ENCODE measurements at places on chromosomes 2 and 18.

DNA sequence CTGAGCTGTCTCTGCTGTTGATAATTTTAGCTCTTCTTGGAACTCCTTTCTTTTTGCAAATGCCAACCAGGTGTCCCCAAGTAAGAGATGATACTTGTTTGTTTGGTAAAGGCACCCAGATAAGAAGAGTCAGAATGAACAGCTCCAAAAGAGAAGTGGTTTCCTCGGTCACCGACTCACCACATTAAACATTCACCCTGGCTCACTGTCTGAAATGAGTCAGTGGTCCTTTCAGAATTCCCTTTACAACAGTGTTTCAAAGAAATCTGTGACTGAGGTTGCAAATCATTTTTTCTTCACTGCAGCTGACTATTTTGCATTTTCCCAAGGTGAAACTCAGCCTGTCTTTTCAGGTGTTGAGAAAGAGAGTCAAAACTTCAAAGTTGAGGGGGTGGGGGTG is 16.2 kb upstream of the CXCR4 start:
- no peak for DNase-seq

- DNase-seq = no peak
Measured at GRCh38 chr2:205543937-205544702, 138.2 kb upstream of the NRP2 start.

GRCh38 chr2:187429989-187430388 is 18.1 kb downstream of the CALCRL start:
- peak; percentile 81 for DNase-seq

GRCh38 chr2:3487028-3487425 is 32.3 kb downstream of the ADI1 start:
- DNase-seq = no peak

- DNase-seq = no peak
Measured at GRCh38 chr2:30741576-30741975, 65.7 kb downstream of the CAPN13 start.

DNA sequence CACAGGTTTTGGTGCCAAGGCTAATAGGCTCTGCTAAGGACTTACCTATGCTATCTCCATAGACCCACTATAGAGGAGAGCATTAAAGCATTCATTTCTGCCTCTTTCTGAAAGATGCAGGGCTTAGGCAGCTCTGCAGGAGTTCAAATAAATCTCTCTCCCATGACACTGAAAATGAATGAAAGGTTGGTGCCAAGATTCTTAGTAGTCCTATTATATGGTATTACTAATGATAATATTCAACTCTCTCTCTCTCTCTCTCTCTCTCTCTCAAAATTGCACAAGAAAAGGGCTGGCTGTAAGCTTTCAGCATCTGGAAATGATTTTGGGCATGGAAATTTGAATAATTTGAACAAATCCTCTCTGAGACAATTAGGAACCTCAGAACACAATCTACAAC is 433.7 kb downstream of the MBD2 start:
- DNase-seq = no peak

DNA sequence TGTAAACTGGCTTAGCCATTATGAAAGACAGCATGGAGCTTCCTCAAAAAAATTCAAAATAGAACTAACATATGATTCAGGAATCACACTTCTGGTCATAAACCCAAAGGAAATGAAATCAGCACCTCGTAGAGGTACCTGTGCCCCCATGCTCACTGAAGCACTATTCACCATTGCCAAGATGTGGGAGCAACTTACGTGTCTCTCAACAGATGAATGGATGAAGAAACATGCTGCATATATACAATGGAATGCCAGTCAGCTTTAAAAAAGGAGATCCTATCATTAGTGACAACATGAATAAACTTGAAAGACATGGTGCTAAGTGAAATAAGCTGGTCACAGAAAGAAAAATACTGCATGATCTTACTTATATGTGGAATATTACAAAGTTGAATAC is 8.2 kb downstream of the SCTR start:
- DNase-seq = no peak

DNA sequence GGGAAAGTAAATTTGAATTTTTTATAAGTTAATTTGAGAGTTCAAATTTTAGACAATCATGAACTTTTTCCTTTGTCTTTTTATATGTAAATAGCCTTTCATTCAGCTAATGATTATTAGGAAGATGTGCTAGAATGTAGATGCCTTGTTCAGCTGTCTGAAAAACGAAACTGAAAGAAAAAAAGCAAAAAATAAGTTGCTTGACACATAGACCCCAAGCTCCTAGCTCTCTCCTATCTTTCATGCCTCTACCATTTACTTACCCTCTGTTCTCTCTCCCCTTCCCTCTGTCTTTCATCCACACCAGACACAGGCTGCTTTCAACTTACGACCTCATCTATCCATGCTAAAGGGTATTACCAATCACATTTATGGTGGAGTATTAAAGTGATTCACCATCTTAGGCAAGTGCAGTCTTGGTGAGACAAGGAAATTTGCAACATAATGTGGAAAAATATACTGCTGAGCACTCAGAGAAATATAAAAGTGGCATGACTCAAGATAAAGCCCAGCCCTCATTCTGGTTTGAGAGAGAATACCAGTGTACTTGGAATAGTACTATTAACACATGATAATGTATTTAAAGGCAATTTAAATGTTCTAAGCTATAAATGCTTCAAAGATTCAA is 425.6 kb downstream of the SUCLG1 start:
- no peak for DNase-seq

- DNase-seq = no peak
Measured at GRCh38 chr2:39300044-39300978, 56.5 kb upstream of the CDKL4 start.

- no peak for DNase-seq
Measured at GRCh38 chr18:61832858-61833257, 59.9 kb downstream of the RNF152 start.

GRCh38 chr18:13629841-13630715 is 96.3 kb downstream of the FAM210A start:
- peak; percentile 62 for DNase-seq

DNA sequence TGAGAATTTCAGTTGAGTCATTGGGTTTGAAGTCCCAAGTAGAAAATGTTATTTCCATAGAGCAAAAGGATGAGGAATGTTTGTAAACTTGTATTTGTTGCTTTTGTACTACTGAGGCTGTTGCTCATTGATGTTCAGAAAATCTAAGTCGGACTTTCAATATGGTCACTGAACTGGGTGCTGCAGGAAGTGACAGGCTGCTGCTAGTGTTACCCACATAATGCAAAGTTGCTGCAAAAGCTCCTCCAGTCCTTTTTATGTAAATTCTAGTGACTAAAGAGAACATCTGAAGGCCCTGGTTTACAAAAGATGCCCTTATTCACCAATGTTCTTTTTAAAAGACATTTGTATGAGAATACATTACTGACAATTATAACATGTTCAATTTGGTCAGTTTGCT is 131.1 kb upstream of the FAM98A start:
- DNase-seq = no peak

- DNase-seq = peak; percentile 15
Measured at GRCh38 chr2:12451726-12452125, 265.0 kb upstream of the TRIB2 start.

DNA sequence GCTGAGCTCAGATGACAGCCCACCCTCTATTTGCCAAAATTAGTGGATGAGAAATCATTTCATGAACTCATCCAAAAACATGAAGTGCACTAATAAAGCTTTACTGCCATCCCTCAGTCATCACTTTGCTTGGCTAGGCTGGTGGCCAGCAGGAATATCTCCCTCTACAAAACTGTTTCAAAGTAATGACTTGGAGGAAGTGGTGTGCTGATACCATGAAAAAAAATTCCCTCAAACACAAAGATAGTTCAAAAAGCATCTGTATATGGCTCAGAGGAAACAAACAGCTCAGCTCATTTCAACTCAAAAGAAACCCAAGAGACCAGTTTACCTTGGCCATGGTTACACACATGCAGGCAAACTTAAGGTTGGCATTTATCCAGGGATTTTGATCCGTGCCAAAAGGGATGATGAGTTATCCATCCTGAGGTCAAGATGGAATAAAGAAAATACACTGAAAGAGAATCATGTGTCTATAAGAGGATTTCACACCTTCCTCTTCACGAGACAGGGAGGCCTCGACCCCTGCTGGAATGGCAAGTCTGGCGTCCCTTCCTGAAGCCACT is 18.4 kb upstream of the WIPF1 start:
- DNase-seq = peak; percentile 73

DNA sequence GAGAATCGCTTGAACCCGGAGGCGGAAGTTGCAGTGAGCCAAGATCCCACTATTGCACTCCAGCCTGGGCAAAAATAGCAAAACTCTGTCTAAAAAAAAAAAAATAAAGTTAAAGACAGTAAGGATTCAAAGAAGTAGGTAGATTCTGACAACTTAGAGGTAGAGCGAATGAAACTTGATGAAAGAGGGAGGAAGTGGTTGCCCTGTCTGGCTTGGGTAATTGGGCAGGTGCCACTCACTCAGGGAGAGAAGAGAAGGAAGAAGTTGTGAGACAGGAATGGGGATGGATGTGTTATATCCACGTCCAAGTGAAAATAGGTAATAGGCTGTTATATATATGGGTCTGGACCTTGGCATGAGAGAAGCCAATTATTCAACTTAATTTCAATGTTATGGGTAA is 26.3 kb downstream of the NDC80 start:
- DNase-seq = no peak

GRCh38 chr2:109636317-109636716 is 22.2 kb downstream of the SOWAHC start:
- no peak for DNase-seq

- no peak for DNase-seq
Measured at GRCh38 chr2:128867311-128867710, 548.6 kb upstream of the HS6ST1 start.

GRCh38 chr2:19754907-19755306 is 146.9 kb downstream of the TTC32 start:
- DNase-seq = no peak

DNA sequence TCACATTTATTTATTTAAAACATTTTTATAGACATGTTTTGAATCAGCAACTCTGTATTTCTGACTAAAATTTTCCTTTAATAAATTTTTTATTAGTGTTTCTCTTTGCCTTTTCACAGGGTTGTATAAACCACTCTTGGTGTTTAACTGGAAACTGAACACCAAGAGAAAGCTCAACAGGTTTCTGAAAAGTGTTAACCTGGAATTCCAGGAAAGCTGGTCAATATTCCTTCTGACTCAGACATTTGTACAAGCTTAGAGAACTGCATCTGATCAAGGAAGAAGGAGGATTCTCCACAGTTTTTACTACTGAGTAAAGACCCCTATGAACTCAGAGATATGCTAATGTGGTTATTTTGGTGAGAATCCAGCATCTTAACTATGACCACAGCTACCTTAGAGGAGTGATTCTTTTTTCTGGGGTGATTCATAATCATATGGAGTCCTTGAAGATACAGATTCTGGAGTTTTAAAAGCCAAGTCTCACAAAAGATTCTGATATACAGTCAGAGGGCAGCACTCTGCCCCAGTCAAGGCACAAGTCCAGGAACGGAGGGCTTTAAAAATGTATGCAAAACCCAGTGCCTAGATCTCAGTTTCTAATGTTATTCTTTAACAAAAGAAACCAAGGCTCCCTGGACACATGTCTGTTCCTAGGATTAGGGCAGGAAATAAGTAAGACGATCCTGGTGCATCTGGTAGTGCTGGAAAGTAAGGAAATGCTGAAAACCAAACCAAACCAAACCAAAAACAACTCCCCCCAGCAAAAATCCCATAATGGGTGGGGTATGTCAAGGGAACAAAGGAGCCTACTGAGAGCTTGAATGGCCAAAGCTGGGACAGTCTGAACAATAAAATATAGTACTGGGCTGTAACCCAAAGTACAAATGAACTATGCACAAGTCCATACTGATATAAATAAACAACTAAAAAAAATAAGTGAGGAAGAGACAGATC is 85.1 kb upstream of the FZD5 start:
- DNase-seq = peak; percentile 27

DNA sequence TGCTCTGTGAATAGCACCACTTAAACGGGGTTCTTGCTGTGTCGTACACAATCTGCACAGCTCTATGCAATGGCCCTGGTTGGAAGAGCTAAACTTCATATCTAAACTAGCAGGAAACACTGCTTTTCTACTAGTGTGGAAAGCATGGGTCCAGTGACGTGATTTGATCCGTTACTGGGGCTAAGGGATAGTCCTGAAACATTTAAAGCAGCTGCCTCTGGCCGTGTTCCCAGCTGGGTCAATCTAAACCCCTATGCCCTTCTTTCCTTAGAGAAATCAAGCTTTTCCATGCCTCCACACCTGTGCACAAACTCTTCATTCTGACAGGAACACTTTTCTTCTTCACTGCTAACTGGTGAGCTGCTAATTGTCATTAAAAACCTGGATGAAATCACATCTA is 5.4 kb upstream of the IGFBP5 start:
- no peak for DNase-seq

GRCh38 chr2:44230378-44230777 is 44.9 kb upstream of the SLC3A1 start:
- DNase-seq = no peak

DNA sequence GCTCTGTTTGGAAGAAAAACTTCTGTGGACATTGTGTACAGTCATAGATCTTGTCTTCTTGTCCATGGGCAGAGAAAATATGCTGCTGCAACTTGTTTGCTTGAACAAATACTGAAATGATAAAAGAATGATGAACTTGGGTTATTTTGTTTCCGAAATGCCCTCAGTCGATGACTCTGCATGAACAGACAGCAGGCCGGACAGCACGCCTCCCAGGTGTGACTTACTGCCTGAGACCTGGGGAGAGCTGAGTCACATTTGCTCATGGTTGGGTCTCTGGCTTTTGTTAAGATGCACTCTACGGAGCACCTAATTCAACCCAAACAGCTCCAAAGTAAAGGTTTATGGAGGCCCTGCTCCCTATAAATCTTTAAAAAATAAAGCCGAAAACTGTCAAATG is 262.5 kb downstream of the ZNF521 start:
- DNase-seq = no peak

DNA sequence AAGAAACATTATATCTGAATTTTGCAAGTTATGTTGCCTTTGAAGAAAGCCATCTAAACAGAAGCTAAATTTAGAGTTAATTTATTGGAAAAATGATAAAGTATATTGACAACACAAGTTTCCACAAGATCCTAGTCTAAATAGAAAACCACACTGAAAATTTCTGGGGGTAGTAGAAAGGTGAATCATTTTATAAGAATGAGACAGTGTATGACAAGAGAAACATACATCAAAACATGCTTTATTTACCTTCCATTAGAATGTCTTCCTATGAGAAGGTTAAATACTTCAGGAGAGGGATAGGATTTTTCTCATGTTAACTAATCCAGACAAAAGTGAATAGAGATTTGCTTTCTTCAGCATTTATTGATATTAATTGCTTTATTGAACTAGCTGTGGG is 1389.8 kb upstream of the ZEB2 start:
- no peak for DNase-seq

GRCh38 chr2:30448866-30449265 is 1.8 kb downstream of the LCLAT1 start:
- DNase-seq = no peak

GRCh38 chr2:105576050-105576439 is 168.7 kb upstream of the NCK2 start:
- no peak for DNase-seq

DNA sequence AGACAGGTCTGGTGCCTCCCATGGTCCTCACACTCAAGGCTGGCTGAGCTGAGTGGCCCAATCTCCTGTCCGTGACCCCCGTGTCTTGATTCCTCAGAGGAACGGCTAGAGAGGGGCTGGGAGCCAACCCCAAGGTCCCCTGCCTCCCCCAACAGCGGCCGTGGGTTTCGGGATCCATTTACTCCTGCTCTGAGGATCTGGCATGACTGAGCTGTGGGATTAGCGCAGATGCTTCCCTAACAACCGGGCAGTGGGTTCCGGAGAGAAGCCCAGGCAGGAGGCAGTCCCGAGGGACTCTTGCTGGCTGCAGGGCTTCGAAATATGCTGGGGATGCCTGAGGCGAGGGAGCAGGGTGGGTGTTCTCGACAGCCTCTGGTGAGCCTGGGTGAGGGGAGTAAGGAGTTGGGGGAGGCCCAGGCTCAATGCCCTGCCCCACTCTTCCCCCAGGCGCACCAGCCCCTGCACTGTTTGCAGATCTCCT is 18.9 kb downstream of the GPR35 start:
- no peak for DNase-seq
